ENCODE measurements at places on chromosomes 4 and X.

- DNase-seq = no peak
These were observed 46.1 kb downstream of the ARHGAP24 start for GRCh38 chr4:85520765-85521749.

GRCh38 chr4:169492436-169493163 is 119.8 kb downstream of the NEK1 start:
- DNase-seq = peak; percentile 32

DNA sequence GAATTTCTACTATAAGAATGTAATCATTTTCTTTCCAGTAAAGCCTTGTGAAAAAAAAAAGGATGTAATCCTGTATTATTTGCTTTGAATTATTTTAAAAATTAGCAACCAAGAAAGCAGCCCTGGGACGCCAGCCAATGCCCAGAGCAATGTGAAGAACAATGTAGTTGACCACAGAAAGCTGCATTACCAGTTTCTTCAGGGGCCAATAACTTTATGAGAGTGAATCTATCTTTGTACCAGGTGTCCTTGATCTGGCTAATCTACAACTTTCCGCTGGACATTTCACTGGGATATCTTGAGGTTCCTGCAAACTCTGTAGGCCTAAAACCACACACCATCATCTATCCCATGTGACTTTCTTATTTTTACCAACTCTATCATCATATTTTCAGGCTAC is 7.6 kb upstream of the KLHL2 start:
- DNase-seq = no peak

DNA sequence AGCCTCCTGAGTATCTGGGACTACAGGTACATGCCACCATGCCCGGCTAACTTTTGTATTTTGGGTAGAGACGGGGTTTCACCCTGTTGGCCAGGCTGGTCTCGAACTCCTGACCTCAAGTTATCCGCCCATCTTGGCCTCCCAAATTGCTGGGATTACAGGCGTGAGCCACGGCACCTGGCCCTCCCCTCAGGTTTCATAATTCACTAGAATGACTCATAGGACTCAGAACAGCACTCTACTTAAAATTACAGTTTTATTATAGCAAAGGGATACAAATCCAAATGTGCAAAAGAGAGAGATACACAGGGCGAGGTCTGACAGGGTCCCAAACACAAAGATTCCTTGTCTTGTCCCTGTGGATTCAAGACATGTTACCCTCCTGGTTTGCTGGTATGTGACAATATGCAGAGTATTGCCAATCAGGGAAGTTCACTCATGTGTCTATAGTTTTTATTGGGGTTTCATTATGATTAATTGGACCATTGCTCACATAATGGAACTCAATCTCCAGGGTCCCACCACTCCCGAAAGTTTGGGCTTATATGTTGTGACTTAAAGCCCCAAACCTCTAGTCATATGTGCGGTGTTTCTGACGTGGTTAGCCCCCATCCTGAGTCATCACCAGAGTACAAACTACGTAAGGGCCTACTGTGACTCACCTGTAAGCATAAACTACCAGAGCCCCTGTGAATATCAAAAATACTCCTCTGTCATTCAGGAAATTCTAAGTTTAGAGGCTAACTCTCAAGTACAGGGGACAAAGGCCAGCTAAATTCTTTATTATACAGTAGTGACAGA is 5.2 kb downstream of the YIPF6 start:
- no peak for DNase-seq

- DNase-seq = no peak
These were observed 809.6 kb downstream of the PDHA2 start for GRCh38 chr4:96649536-96649935.

GRCh38 chr4:41446391-41446790 is 91.6 kb upstream of the LIMCH1 start:
- DNase-seq = no peak

DNA sequence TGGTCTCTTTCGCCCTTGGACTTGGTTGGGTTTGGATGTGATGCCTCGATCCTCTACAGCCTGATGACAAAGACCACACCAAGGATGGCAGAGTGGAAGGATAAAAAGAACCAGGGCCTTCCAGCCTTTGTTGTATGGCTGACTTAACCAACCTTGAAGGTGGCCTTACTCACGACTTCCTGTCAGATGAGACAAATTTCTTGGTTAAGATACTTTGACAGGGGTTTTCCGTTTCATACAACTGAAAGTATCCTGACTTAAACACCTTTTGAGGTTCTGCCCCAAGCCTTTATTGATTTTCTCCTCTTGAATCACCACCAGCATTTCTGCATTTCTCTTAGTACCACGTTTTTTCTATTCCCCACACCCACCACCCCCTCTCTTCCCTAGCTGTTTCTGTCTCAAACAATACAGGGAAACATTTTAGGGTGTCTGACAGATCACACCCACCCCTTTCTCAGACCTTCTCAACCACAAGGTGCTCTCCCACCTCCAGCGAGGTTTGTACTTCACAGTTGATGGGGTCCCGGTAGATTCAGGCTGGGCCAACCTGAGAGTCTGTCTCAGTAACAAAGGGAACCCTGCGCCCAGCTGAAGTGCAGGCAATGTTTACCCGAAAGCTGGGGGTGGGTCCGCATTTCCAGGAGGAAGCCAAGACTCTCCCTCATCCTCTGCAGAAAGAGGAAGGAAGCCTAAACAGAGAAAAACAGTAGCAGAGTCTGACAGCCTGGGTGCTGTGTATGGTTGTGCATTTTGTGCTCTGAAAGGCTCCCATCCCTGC is 5.0 kb upstream of the TSPAN5 start:
- DNase-seq = peak; percentile 25

- no peak for DNase-seq
These were observed 103.5 kb upstream of the KCNIP4 start for GRCh38 chr4:22052076-22052475.

GRCh38 chr4:138558886-138559285 is 316.7 kb upstream of the SLC7A11 start:
- DNase-seq = no peak

DNA sequence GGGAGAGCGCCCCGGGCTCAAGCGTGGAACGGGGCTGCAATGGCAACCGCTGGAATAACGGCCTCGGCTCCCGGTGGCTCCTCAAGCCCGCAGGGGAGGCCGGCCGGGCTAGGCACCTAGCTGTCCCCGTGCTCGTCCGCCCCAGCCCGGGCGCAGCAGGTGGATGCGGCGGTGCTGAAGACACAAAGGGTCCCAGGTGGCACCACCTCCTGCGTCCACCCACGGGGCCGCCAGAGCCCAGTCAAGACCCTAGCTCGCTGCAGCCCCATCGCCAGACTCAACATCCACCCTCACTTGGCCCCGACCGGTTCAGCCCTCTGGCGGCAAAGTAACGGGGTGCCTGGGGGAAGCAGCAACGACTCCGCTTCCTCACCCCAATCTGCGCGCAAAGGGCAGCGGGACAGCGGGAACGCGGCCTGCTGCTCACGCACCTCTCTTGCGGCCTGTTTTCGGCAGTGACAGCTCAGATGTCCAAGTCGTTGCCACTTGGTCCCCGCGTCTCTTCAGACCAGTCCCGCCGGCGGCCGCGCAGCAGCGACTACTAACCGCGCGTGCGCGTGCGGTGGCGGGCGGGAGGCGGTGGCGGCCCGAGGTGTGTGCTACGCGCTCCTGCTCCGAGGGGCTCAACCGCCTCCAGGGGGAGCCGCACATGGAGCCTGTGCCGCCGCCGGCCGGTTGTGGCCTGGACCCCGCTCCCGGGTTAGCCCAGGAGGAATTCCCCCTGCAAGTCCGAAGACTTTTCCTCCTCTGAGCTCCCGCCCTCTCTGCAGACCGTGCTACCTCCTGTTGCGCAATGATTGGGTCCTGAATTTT is at the start of gene CLGN:
Gene CLGN (minus strand): TSS at position 543 of the 813 bp plus-strand sequence. CDS start 14,570 bp downstream, outside the sequence.
- DNase-seq = peak; percentile 95

DNA sequence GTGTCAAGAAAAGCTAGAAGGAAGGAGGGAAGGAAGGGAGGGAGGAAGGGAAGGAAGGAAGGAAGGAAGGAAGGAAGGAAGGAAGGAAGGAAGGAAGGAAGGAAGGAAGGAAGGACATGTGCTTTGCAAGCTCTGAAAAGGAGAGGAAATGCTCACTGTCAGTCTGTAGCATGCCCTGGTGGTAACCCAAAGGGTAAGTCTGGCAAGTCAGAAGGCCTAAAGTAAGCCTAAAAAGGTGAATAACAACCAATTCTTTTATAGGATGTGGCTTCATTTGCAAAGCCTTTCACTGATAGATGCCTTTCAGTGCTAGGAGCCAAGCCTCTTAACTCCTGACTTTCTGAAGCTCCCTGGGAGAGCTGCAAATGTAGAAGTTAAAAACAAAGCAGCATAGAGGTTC is 542.6 kb downstream of the CFAP47 start:
- DNase-seq = no peak

DNA sequence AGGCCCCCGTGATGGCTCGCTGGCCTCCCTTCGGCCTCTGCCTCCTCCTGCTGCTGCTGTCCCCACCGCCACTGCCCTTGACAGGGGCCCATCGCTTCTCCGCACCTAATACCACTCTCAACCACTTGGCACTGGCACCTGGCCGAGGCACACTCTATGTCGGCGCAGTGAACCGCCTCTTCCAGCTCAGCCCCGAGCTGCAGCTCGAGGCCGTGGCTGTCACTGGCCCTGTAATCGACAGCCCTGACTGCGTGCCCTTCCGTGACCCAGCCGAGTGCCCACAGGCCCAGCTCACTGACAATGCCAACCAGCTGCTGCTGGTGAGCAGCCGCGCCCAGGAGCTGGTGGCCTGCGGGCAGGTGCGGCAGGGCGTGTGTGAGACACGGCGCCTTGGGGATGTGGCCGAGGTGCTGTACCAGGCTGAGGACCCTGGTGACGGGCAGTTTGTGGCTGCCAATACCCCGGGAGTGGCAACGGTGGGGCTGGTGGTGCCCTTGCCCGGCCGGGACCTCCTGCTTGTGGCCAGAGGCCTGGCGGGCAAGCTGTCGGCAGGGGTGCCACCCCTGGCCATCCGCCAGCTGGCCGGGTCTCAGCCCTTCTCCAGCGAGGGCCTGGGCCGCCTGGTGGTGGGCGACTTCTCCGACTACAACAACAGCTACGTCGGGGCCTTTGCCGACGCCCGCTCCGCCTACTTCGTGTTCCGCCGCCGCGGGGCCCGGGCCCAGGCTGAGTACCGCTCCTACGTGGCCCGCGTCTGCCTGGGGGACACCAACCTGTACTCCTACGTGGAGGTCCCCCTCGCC is 3.0 kb downstream of the PLXNB3 start:
- DNase-seq = no peak

DNA sequence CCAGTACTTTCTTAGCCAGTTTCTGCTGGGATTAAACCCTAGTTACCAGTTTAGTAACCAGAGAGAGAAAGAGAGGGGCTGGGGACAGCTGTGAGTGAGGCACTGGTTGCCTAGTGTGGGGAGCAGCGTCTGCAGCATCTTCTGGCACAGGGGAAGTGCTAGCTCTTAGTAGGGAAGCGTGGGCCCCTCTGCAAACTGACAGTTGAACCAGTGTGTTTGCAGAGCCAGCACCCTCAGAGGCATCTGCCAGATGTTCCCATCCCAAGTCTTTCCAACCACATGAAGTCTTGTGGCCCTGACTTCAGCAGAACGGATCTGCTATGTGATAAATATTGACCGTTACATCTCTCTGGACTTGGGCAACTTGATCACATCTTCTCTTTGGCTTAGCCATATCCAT is 15.0 kb downstream of the RBMX2 start:
- no peak for DNase-seq

DNA sequence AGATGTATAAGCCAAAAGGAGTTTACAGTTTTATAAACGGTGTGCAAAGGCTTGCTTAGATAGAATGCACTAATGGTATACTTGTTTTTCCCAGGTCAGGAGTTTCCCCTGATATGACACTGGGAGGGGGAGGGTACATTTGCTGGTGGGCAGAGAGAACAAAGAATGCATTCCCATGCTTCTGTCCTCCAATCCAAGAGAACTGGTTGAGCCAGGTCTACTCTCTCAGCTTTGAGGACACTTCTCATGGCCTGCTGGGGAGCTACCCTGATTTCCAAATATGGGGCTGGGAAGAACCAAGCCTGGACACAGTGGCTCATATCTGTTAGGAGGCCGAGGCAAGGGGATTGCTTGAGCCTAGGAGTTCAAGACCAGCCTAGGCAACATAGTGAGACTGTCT is 3.3 kb upstream of the GPC4 start:
- DNase-seq = no peak

DNA sequence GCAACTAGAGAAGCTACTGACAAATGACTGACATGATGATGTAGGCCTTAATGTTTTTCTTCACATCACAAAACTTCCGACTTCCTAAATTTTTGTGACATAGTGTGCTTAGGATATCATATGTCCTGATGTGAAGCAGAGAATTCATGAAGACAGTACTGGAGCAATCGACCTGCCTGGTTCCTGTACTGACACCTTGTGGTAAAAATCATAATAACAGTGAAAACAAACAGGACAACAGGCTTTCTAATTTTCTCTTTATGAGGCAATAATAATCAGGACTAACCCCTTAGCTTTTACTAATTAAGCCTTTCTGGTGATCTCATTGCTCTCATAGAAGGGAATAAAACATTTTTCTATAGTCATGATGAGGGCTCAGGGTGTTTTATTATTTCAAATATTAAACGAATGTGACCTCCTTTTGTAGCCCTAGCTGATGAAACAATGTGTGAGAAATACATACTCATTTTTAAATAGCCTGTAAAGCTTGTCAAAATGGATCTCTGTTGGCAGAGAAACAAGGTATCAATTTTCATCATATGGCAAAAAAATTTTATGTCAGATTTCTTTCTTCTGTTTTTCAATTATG is 158.4 kb downstream of the TENT5D start:
- DNase-seq = no peak

- DNase-seq = peak; percentile 3
These were observed 154.5 kb downstream of the MSN start for GRCh38 chrX:65821721-65822496.

GRCh38 chrX:68840256-68840655 is 11.4 kb downstream of the EFNB1 start:
- DNase-seq = no peak

GRCh38 chr4:151202381-151202780 is 74.6 kb upstream of the PRSS48 start:
- no peak for DNase-seq

DNA sequence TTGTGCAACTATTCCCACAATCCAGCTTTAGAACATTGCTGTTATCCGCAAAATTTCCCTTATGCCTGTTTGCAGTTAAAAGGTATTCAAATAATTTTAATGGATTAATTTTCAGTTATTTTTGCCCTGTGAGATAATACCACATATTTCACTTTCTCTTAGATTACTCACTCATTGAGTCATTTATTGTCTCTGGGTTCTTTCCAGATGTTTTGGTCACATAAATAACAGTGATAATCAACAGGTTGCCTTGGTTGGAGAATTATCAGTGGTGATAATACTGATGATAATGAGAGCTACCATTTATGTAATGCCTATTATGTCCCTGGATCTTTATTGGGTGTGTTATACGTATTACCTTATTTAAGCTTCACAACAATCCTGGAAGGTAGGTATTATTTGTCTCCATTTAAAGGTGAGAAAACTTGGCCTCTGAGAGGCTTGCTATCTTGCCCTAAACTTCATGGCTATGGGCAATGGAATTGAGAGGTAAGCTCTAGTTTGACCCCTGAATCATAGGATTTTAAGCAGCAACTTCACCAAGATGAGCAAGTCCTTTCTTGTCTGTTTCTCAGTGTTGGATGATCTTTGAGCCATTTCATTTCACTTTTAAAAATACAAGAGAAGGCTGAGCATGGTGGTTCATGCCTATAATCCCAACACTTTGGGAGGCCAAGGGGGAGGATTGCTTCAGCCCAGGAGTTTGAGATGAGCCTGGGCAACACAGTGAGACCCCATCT is 87.4 kb downstream of the KIT start:
- DNase-seq = no peak
